ENCODE measurements at places on chromosomes 4 and X. TPM values are rescaled to one million over a fixed set of nuclear protein-coding genes. Genes with fewer than 3 reads are reported as not detected.

DNA sequence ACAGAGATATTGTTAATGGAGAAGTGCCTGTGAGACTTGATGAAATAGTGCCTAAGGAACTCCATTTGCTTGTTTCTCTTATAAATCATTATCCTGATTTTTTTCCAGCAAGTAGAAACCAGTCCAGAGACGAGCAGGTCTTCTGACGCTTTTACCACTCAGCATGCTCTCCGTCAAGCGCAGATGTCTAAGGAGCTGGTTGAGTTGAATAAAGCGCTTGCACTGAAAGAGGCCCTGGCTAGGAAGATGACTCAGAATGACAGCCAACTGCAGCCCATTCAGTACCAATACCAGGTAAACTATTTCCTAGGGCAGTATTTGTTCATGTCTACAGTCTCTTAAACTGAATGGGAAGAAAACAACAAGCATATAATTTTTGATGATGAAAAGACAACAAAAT, 63.6 kb downstream of the KIF4A start:
- no peak for DNase-seq

GRCh38 chr4:143344041-143344440, 7.4 kb downstream of the GAB1 start:
- DNase-seq: no peak

- DNase-seq: no peak
Measured at GRCh38 chr4:70925418-70925817, 23.2 kb downstream of the MOB1B start.

The VCX3B gene
- not detected for polyA plus RNA-seq

The FGG gene
- polyA plus RNA-seq: 0.42 TPM

DNA sequence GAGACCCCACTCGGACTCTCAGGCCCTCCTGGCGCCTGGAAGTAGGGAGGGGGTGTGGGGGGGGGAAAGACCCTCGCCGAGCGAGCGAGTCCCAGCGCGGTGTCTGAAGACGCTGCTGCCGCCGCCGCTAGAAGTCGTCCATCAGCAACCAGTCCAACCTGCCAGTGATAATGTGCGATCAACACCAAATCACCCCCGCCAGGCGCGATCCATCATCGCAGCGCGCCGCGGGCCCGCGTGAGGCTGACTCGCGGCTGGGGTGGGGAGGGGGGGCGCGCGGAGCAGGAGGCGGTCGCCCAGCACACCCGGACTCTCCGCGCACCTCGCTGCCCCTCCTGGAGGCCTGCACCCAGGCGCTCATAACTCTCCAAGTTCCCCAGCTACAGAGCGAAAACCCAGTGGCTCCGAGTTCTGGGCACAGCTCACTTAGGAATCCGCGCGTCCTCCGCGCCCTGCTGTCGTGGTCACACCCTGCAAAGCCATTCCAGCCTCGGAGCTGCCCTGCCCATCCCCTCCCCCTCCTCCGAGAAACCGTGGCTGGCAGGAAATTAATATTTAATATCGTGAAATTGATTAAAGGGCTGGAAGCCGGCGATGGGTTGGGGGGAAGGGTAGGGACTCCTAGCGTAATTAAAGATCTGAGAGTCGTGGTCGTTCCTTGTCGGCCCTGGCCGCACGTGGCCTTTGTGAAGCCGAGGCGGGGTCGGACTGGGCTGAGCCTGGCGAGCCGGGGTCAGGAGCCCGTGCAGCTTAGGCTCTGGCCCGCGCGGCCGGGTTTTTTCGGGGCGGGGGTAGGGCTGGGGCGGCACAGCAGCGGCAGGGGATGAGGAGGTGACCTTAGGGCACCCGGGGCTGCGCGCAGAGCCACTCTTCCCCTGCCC, 58.1 kb upstream of the BCOR start:
- peak; percentile 51 for DNase-seq

DNA sequence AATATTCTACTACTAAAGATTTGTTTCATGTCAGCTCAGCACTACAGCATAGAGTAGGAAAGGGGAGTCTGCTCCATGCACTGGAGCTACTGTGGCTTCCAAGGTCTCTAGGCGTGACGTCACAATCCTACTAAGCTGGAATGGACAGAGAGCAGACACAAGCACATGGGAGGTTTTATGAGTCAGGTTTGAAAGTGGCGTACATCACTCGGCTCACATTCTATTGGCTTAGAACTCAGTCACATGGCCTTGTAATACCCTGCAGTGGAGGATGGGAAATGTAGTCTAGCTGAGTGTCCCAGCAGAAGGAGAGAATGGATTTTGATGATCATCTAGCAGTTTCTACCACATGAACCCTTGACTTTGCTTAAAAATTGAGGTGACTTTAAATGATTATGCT, 624.8 kb upstream of the ATOH1 start:
- no peak for DNase-seq

- no peak for DNase-seq
Measured at GRCh38 chrX:130172127-130172845, 524 bp downstream of the RAB33A start.

- no peak for DNase-seq
Measured at GRCh38 chrX:120304256-120304655, 7.0 kb downstream of the TMEM255A start.

The GLUD2 gene
- 2.9 TPM for polyA plus RNA-seq

The PAGE1 gene
- not detected for polyA plus RNA-seq

The DNASE1L1 gene
- 19.5 TPM for polyA plus RNA-seq

- no peak for DNase-seq
Measured at GRCh38 chr4:144647095-144647561, 1.2 kb downstream of the HHIP start.

The TBC1D8B gene
- 5.0 TPM for polyA plus RNA-seq

DNA sequence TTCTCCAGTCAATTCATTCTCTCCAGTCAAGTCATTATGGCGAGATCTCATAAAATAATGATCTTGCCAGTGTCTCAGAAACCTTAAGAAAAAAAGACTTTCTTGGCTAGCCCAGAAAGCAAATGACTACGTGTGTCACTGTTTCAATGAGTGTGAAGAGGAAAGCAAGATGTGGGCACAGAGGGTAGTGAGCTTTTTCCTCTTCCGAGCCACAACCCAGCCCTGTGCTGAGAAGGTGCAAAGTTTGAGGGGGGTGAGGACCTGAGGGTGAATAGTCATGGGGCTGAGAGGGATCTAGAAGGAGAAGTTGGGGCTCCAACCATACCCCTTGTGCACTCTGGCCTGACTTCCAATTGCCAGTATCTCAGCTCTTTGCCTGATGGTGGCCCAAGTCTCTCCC, 85.6 kb upstream of the EGFL6 start:
- no peak for DNase-seq

The NXF3 gene
- not detected for polyA plus RNA-seq

The CSAG3 gene
- not detected for polyA plus RNA-seq

DNA sequence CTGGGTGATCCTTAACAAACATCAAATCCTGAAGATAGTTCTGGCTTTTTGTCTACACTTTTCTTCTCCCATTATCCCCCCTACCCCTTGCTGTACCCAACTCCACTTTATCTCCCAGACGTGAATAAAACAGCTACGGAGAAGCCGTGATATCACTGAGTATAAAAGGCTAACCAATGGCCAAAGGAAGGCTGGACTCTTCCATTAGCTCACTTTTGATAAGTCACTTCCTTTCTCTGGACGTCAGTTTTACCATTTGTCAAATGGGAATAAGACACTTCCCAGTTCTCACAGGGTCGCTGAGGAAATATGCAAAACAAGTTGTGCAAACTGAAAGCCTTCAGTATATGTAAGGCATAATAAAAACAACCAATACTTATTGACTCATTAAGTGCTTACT, 38.6 kb upstream of the EDA2R start:
- DNase-seq: no peak

- DNase-seq: no peak
Measured at GRCh38 chr4:40846532-40846931, 96.8 kb downstream of the NSUN7 start.

DNA sequence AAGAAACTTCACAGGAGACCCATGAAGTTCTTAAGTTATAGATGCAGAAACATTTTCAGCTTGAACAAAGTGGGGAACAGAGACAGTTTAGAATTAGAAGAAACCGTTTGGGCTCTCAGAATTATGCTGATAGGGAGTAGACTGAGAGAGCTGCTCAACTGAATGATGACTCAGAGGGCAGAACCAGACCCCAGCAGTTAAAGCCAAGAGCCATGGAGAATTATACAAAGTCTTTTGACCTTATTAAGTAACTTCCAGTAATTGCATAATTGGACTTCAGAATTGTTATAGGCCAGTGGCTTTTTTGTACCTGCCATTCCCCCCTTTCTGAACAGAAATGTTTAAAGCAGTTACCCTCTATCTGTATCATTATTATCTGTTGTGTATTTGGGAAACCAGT, 642.1 kb downstream of the CCSER1 start:
- DNase-seq: no peak

All from small intestine (tissue), 16 donors.